ENCODE measurements at places on chromosomes 1 and 21. TPM values are rescaled to one million over a fixed set of nuclear protein-coding genes. Genes with fewer than 3 reads are reported as not detected.

The DTL gene
- 82.4 TPM for total RNA-seq

GRCh38 chr1:117599286-117600221 is 6.3 kb upstream of the TENT5C start:
- no peak for DNase-seq

- DNase-seq, result no peak
Measured at GRCh38 chr21:26441149-26441548, 131.9 kb downstream of the CYYR1 start.

GRCh38 chr1:7902478-7903085 is 38.1 kb downstream of the TNFRSF9 start:
- peak; percentile 75 for DNase-seq

DNA sequence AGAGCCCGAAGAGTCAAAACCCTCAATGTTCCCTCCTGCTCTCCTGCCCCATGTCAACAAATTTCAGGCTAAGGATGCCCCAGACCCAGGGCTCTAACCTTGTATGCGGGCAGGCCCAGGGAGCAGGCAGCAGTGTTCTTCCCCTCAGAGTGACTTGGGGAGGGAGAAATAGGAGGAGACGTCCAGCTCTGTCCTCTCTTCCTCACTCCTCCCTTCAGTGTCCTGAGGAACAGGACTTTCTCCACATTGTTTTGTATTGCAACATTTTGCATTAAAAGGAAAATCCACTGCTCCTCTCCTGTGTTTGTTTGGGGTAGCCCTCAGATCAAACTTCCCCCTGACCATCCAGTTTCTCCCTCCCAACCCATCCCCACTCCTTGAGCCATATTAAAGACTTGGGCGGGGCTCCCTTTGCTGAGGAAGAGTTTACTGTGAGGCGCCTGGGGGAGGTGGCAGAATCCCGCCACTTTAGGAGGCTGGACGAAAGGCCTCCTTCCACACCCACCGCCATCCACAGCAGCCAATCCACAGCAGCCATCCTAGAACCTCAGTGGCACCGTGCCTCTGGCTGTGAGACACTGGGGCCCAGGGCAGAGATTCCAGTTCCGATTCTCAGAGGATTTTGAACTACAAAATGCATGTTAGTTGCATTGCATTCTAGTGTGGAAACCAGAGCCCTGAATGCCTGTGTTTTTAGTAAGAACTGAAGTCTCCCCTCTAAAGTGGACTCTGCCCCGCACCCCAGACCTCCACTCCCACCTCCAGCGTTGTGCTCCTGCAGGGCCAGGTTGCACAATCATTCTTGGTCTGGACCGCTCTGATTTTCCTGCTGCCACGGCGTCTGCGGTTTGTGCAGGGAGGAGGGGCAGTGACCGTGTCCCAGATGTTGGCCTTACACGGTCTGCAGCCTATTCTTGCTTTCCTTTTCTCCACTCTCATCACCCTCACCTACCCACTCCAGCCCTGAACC is 3.0 kb downstream of the OLFML3 start:
- DNase-seq, result no peak

- DNase-seq, result no peak
Measured at GRCh38 chr1:201719812-201720521, 109.0 kb upstream of the IPO9 start.

- DNase-seq, result peak; percentile 92
Measured at GRCh38 chr1:18875107-18875795, 15.8 kb upstream of the TAS1R2 start.

The PLPPR4 gene
- total RNA-seq, result not detected

The KRTAP10-5 gene
- not detected for total RNA-seq

DNA sequence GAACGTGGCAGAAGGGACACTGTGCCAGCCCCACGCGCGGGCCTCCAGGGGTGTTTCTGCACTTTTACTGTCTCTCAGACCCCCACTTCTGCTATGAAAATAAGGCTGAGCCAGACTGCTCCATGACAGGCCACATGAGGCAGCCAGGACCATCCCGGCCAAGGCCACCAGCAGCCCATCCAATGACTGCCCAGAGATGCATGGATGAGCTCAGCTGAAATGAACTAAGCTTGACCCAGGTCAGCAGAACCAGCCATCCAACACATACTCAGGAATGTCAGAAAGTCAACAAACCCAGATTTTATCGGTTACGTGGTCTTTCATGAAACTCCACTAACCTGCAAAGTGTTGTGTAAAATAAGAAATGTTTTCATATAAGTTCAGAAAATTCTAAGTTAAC is 51.2 kb downstream of the CCDC185 start:
- DNase-seq, result no peak

DNA sequence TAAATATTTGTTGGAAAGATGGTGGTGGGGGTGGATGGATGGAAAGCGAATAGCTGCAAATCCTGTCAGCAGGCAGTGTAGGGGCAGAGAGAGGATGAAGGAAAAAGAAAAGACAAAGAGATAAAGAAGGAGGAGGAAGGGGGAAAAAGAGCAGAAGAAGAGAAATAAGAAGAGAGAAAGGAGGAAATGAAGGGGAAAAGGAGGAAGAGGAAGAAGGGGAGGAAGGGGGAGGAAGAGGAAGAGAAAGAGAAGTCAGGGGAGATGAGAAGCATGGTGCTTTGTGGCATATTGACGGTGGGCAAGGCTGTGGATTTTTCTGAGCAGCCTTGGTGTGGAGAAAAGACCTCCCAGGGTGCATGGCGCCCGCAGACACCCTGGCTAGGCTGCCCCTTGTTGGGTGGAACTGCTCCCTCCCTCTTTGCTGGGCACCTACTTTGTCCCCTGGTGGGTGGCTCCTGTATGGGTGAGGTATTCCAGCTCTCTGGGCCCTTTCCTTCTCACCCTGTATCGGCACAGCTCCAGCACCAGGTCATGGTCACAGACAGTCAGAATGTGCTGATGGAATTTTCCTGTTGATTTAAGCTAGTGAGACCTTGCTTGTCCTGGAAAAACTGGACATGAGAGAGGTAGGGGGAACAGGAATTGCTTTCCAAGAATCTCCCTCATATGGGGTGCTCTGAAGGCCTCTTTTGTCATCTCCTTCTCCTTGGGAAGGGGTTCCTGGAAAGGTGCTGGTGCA is 45.7 kb upstream of the TLR5 start:
- no peak for DNase-seq

GRCh38 chr1:204630132-204630905 is 55.2 kb downstream of the LRRN2 start:
- DNase-seq, result no peak

- DNase-seq, result peak; percentile 67
Measured at GRCh38 chr1:182786223-182786994, 3.2 kb upstream of the NPL start.

The TAS1R1 gene
- total RNA-seq, result not detected

DNA sequence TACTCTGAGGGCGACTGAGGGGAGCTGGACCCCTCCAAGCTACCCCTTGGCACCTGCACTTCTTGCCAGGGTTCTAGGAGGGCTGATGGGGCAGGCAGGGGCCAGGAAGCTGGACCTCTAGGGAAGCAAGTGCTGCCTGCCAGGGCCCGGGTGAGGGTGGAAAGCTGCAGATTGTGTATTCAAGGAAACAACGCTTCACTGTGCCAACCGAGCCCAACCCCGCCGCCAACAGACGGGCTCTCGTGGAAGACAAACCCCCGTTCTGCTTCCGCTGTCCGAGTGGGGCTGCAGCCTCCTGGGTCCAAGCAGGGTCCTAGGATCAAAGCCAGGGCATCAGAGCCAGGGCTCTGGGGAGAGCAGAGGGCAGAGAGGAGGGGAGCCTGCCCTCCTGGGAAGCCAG is 3.2 kb downstream of the EFHD2 start:
- DNase-seq, result no peak

GRCh38 chr1:245776694-245777332 is 622.0 kb downstream of the KIF26B start:
- DNase-seq, result no peak

The KIAA1614 gene
- total RNA-seq, result 3.2 TPM

DNA sequence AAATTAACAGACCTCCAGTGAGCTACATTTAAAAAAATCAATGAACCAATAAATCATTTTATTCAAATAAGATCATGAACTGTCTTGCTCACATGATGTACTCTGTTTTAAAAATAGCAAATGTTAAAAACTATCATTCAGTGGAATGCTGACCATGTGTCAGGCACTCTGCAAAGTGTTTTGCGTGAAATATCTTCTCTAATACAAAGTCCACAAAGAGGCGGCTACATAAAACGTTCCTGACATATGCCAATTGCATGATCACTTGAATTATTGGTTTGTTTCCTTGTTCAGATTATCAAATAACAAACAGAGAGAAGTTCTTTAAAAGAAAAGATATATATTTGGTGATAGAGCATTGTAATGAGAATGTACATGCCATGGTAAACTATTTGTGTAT is 10.7 kb downstream of the FMO2 start:
- no peak for DNase-seq

- DNase-seq, result no peak
Measured at GRCh38 chr1:147635342-147635741, 35.0 kb downstream of the ACP6 start.

GRCh38 chr1:223183268-223183862 is 40.3 kb upstream of the TLR5 start:
- no peak for DNase-seq

- DNase-seq, result no peak
Measured at GRCh38 chr1:184822267-184822666, 67.6 kb upstream of the EDEM3 start.

DNA sequence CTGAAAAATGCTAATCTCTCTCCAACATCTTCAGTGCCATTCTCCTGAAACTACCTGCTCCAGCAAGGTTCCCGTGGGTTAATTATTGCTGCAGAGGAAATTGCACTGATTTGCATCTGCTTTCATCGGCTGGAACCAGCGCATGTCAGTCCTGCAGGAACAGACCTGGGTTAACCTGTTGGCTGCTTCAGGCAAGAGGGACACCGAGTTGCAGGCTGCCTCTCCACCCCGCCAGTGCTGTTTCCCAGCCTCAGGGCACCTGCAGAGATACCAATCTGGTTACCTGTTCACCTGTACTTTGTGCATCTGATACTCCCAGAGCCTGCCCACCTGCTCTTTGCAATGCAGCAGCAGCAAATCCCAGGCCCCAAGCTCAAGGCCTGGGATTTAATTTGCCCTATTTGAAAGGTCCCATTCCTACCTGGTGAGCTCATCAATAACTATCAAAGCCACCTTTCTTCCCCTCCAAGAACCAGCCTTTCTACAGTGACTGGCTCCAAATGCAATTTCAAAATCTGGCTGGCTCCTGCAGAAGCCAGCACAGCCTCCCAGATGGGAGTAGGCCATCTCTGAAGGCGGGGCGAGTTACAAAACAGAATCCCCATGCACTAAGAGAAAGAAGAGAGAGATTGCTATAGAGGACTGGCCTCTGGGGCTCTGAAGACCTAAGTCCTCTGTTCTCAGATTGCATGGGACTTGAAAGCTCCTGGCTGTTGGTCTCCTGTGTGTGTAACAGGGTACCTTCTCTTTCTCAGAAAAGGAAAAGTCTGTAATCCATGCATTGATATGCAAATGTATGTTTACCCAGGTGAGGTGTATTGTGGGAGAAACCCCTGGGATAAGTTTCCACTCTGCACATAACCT is 67.8 kb downstream of the TOMM20 start:
- no peak for DNase-seq

Data from neural crest cell (in vitro differentiated cells).